ENCODE measurements at places on chromosomes 4 and X. TPM values are rescaled to one million over a fixed set of nuclear protein-coding genes. Genes with fewer than 3 reads are reported as not detected.

Gene PNMA6A
- 9.4 TPM for total RNA-seq

Gene DCAF12L1
- total RNA-seq = not detected

DNA sequence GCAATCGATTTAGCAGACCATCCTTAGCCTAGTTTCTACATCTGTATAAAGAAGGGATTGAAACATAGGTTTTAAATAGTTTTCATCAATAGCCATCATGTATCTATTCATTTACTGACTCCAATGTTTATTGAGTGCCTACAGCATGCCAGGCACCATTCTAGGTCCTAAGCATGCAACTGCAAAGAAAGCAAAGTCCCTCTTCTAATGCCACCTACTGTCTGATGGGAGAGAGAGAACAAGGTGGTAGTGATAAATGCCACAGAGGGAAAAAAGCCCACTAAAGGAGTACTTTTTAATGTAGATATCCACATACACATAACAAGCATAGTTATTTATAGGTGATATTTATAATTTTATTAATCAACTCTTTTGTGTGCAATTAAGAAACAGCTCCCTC is 67.6 kb upstream of the PPARGC1A start:
- peak; percentile 57 for DNase-seq

Gene SULT1B1
- total RNA-seq = not detected

Gene AKAP4
- total RNA-seq = not detected

GRCh38 chr4:151553874-151554273 is 144.9 kb downstream of the FHIP1A start:
- peak; percentile 66 for DNase-seq

DNA sequence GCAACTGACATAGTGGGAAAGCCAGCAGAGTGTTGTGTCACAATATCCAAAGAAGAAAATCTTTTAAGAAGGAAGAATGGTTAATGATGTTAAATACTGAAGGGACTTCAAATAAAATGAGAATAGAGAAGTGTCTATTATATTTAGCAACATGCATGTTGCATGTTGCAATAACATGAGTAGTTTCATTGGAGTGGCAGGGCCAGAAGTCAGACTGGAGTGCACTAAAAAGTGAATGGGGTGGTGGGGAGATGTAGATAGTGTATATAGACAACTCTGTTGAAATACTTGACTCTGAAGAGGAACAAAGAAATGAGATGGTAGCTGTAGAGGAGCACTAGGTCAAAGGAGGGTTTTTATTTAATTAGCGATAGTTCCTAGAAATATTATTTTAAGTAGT is 9.5 kb upstream of the AMMECR1 start:
- DNase-seq = no peak

DNA sequence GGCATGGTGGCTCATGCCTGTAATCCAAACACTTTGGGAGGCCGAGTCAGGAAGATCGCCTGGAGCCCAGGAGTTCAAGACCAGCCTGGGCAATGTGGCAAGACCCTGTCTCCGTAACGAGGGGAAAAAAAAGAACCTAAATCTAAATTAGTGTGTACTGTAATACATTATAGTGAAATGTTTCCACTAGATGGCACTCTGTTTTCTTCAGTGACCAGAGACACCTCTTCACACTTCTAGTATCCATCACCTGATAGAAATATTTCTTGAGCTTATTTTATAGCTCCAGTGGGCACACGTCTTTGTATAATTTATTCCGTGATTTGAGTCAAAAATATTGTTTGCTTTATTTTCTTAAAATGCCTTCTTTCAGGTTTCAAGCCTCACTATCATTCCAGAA is 600.9 kb upstream of the DIPK2B start:
- DNase-seq = peak; percentile 79

DNA sequence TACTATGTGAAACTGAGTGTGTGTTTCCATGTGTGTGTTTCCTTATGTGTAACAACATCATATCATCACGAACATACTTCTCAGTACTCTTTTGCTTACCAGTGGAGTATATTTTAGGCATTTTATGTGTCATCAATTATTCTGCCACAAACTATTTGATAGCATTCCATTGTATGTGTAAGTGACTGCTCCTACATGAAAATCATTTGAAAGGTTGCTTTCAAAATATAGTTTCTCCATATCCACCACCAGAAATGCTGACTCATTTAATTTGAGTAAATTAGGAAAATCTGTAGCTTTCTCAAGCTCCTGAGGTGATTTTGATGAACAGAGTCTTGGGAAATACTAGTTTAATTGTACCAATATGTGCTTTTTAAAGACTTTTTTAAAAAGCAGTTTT is 376.2 kb downstream of the PCDH18 start:
- no peak for DNase-seq

Gene TLR7
- not detected for total RNA-seq

DNA sequence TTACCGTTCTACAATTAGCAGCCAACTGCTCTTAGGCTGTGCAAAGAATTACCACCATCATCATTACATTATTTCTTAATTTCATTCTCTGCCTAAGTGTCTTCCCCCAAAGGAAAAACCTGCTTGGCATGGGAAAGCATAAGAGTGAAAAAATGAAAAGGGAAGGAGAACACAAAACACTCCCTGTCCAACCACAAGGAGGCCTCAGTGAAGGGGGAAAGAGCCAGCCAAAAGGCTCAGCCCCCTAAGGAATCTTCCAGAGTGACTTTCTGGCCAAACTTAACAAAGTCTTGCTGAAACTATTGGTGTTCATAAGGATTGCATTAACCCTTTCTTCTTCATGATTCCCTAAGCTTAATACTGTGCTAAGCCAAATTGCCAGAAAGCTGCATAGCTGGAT is 287.4 kb downstream of the SMARCA1 start:
- DNase-seq = peak; percentile 11

- no peak for DNase-seq
Observed at GRCh38 chr4:111391829-111392228, 753.4 kb upstream of the FAM241A start.

DNA sequence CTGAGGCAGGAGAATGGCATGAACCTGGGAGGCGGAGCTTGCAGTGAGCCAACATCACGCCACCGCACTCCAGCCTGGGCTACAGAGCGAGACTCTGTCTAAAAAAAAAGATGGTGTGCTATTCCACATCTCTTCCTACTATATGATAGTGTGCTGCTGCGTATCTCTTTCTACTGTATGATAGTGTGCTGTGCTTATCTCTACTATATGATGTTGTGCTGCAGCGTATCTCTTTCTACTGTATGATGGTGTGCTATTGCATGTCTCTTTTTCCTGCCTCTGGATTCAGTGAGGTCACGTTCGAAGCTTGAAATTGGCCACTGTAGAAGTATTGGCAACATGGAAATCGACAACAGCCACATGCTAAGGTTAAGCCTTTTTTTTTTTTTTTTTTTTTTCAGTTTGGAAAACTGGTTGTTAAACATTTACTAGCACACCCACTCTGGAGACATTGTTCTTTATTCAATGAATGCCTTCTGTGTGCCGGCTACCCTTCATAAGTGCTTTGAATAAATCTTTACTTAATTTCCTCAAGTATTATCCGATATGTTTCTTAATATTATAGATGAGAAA is 31.0 kb downstream of the ARFIP1 start:
- no peak for DNase-seq

DNA sequence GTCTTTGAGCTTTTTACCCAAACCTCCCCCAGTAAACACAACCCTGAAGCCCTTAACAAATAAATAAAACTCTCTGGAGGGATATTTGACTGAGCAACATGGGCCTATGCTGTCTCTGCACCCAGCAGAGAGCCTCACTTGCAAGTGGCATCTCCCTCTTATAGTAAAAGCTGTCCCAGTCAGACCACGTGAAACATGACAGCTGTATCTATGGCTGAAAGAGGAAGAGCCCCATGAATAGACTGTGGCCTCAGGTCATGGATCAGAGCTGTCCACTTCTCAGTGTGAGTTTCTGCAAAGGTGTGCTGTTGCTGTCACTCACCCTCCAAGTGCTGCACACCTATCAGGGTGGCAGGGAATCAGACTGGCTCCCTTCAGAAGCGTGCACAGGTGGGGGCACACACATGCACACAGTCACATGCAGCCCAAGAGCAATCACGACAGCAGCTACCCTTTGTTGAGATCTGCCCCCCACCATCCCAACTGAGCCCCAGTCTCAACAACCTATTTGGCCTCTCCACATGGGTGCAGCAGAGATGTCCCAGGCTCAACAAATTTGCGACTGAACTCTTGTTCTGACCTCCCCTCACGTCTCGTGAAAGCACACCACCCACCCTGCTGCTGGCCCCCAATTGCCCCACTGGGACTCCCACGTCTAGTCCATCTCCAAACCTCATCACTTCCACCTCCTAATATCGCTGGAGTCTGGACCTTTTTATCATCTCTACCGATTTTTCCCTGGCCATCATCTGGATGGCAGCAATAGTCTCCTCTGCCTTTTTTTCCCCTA is 45.6 kb downstream of the NAT8L start:
- DNase-seq = no peak

Gene H2BW2
- not detected for total RNA-seq

- no peak for DNase-seq
Observed at GRCh38 chrX:102744307-102744706, 23.8 kb downstream of the GPRASP3 start.

DNA sequence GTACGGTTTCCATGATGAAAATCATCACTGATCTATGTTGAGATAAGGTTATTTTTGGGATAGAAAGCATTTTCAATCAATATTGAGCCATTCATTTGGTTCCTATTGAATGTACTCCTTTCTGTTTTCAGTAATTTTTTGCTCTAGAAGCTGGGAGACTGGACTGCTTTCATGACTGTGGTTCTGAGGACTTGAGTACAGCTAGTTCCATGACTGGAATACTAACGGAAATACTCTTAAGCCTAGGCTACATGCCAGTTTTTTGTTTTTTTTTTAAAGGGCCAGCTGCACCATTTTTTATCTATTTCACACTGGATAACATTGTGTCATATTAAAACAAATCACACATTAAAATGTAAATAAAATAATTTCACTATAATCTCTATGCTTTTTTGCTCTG is 16.7 kb downstream of the PRR32 start:
- DNase-seq = no peak

DNA sequence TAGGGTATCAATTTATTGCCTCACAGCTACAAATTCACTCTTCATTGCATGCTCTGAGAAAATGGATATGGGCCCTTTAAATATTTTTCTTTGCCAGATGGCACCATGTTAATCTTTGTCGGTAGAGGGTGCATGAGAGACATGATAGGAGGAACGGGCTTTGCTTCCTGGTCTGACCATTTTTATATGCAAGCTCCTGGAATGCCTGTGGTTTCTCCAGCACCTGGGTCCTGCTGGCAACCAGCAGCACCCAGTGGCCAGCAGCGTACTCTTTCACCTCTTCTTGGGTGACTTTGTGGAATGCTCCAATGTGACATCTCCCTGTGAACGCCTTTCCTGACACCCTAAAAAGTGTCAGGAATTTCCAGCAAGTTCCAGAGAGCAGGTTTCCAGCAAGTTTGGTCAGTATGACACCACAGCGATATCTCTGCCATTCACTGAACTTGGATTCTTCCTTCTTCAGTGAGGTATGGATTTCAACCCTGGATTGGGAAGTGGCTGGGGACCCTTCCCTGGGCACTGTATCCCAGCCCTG is 140.3 kb upstream of the PGRMC2 start:
- DNase-seq = peak; percentile 73

- no peak for DNase-seq
Observed at GRCh38 chr4:152115794-152116193, 355.0 kb upstream of the GATB start.

- peak; percentile 84 for DNase-seq
Observed at GRCh38 chrX:101595739-101596419, 21.9 kb downstream of the ARMCX6 start.

Gene RGN
- total RNA-seq = 0.29 TPM

Gene PROM1
- 3.1 TPM for total RNA-seq

- peak; percentile 60 for DNase-seq
Observed at GRCh38 chr4:7295197-7295910, 103.0 kb downstream of the SORCS2 start.

DNA sequence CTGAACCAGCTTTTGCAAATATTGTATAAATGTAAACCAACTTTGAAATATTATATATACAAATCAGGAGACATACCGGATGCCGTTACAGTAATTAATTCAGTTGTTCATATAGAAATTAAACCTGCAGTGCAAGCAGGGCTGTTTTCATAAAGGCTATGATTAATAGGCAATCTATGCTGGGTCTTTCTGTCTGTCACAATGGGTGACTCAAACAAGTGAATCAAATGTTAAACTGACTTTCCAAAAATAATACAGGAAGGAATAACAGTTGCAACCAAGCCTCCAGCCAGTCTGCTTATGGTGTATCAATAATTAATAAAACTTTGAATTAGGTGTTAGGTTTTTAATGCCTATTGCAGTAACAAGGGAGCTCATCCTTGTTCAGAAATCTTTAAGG is 43.9 kb downstream of the GABRB1 start:
- DNase-seq = no peak

- no peak for DNase-seq
Observed at GRCh38 chr4:168531305-168531704, 34.5 kb downstream of the PALLD start.

Gene DOK7
- total RNA-seq = not detected

Gene DGAT2L6
- 0.13 TPM for total RNA-seq

- DNase-seq = no peak
Observed at GRCh38 chrX:9515973-9516538, 51.2 kb downstream of the TBL1X start.

Gene KIF4A
- total RNA-seq = 18.2 TPM

- no peak for DNase-seq
Observed at GRCh38 chr4:150217808-150218207, 139.6 kb downstream of the DCLK2 start.

- DNase-seq = no peak
Observed at GRCh38 chrX:50615570-50616158, 145.0 kb upstream of the DGKK start.

Gene ASB12
- total RNA-seq = not detected

DNA sequence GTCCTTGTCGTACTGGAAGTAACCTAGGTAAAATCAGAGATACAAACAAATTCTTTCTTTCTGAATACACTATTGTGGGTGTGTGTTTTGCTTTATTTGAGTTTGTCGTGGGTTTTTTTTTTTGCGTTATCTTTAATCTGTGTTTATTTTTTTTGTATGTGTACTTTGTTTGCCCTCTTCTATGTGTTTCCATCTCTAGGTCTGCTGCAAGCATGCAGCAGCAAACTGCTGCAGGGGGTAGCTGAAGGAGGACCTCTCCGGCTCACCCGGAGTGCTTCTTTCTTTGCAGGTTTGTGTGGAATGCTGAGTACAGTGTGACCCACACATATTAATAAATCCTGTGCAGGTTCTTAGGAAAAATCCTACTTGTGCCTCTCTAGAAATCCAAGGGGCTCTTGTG is 64.8 kb downstream of the FNIP2 start:
- DNase-seq = no peak

Gene PPP4R3C
- not detected for total RNA-seq

GRCh38 chrX:93791304-93791703 is 117.3 kb downstream of the FAM133A start:
- no peak for DNase-seq

Gene GAGE13
- 195 TPM for total RNA-seq

GRCh38 chr4:147760176-147760575 is 28.3 kb downstream of the ARHGAP10 start:
- DNase-seq = no peak

DNA sequence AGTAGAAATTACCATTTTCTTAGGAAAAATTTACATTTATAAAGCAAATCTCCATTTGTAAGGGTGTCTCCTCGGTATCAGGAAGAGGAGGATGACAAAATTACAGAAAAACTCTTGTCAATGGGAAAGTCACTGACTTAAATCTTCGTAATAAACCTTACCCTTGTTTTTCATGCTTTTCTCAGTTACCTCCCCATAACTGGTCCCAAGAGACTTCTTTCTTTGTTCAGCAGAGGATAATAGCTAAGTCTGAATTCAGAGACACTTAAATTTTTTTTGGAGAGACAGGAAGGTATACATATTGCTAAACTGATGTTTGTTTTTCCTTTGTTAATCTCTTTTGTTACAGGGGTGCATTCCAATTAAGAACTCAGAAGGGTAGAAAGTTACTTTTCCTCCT is 125.5 kb upstream of the JADE1 start:
- DNase-seq = no peak
